ENCODE measurements at places on chromosomes 4 and X.

DNA sequence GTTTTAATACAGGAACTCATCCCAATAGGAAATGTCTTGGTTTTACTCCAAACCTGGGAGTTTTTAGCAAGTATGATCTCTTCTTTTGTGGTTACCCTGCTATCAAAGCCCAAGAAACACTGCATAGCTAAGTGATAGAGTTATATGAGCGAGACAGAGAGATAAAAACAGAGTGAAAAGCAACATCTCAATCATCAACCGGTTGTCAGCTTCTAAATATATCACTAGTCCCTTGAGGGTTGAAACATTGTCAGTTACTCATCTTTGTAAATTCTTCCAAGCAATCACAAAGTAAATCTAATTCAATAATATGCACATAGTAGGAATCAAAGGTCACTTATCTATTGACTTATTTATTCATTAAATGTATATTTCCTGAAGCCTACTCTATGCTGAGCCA is 483.9 kb downstream of the IDS start:
- DNase-seq = no peak

- DNase-seq = peak; percentile 57
Measured at GRCh38 chrX:110944751-110945675, 149.4 kb upstream of the CHRDL1 start.

GRCh38 chr4:115090483-115091075 is 22.8 kb downstream of the NDST4 start:
- peak; percentile 68 for DNase-seq

DNA sequence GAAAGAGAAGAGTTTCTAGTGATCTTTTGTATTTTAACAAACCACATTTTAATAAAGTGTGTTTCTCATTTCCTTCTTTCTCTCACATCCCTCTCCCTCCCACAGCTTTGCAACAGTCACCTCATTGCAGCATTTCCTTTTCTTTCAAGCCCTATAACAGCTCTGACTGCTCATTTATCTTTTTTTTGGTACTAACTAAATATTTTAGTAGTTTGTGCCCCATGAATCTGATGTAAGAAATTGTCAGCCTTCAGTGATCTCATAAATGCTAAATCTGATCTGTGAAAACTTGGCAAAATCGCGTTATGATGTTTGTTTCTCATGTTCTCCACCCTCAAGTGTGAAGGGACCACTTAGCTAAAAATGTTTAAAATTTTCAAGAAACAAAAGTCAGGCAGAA is 258.5 kb upstream of the SLIT2 start:
- no peak for DNase-seq

DNA sequence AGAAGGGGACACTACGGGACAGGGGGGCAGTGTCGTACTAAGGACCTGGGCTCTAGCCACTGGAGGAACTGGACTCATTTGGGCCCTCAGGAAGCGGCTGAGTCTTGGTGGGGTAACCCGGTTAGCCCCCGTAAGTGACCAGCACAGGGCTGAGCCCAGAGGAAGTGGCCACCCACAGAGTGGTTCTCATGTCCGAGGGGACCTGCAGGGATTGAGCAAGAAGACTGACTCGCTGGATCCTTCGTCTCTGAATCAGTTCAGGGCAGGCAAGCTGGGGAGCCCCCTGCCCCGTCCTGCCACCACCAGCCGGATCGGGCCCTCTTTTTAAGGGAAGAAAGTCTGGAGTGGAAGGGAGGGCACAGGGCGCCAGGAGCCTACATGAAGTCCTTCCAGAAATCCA is 719 bp upstream of the BGN start:
- DNase-seq = no peak

GRCh38 chrX:151815398-151815797 is 80.9 kb downstream of the CNGA2 start:
- no peak for DNase-seq

DNA sequence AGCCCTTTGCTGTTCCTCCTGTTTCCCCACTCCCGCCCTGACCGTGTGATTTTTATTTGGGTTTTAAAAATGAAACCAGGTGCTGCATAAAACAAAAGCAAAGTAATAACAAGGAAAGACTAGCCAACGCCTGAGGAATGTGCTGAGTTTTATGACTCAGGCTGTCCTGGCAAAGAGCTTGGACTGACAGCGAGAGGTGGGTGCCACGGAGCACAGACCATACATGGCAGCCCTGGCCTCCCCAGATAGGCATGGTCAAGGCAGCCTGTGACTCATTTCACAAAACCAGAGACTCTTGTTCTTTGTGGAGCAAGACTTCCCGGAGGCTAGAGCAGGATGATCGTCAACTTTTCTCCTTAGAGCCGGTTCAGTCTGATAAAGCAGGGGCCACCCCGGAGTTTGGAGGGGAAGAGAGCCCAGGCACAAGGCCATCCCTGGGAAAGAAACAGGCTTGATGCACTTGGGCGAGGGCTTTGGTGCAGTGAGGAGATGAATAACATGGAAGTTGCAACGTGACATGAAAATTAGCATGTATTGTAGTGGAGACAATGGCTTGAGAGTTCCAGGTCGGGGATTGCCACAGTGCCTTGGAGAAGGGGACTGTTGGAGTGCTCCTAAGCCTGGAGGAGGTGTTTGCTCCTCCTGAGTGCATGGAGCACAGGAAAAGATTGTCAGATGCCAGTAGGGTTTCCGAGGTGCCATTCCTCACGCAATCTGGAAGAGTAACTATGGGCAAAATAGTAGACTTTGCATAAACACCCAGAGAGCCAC is 54.8 kb downstream of the C4orf51 start:
- DNase-seq = no peak

GRCh38 chr4:170978990-170979389 is 834.2 kb upstream of the GALNTL6 start:
- DNase-seq = no peak

DNA sequence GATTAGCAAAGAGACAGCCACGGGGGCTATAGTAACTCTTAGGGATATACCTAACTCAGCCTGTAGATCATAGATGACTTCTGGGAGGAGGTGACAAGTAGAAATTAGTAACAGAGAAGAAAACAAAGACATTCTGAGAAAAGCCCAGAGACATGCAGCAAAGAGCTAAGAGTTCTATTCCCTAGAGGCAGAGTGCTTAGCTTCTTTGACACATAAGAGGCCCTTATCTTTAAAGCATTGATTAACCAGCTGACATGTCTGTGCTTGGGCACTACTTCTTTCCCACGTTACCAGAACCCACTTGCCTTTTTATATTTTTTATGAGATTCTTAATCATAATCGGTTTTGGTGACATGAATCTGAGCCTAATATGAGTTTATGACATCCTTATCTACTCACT is 179.5 kb downstream of the GABRB1 start:
- no peak for DNase-seq

GRCh38 chr4:173362666-173363065 is 8.1 kb upstream of the SAP30 start:
- DNase-seq = peak; percentile 75

GRCh38 chr4:8114456-8115202 is 44.0 kb downstream of the ABLIM2 start:
- DNase-seq = no peak

DNA sequence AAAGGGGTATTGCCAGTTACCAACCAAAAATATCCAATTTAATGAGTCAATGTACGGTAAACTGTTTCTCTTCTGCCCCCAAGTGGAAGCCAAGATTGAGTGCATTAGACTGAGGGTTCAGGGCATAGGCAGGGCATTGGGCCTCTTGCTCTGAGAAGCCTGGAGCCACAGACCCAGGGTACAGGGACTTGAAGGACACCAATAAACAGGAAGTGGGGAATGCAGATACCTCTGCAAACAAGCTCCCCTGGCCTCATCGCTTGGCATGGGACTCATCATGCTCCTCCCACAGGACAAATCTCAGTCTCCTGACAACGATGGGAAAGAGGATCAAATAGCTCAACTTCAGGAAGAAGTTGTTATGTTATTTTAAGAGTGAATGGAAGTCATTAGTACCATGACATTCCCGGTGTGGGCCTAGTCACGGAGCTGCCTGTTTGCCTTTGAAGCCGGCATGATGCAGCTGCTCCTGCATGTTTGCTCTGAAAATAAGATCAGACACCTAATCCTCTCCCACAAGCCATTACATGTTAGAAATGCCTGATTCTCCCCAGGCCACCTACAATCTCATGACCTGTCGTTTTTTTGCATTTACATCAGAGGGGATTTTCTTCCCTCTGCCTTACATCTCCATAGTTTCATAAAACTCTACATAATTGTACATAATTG is 224.2 kb downstream of the RCHY1 start:
- peak; percentile 90 for DNase-seq

GRCh38 chr4:183540410-183541009 is 35.7 kb downstream of the ING2 start:
- DNase-seq = no peak

GRCh38 chrX:389021-389441 is 2.3 kb upstream of the PPP2R3B start:
- no peak for DNase-seq

GRCh38 chr4:48909697-48910096 is 3.1 kb upstream of the OCIAD2 start:
- DNase-seq = no peak

- peak; percentile 64 for DNase-seq
Measured at GRCh38 chr4:140861359-140862176, 105.4 kb upstream of the TBC1D9 start.

DNA sequence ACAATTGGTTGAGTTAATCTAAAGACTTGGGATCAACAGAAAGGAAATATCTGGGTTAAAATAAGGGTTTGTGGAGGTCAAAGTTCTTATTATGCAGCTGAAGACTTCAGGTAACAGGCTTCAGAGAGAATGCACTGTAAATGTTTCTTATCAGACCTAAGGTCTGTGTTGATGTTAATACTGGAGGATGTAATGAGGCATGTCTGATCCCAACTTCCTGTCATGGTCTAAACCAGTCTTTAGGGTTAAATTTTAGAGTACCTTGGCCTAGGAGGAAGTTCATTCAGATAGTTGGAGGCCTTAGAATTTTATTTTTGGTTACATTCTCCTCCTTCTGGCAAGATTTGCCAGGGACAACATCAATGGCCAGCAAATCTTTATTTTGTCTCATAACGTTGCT is 72.1 kb upstream of the GC start:
- no peak for DNase-seq

DNA sequence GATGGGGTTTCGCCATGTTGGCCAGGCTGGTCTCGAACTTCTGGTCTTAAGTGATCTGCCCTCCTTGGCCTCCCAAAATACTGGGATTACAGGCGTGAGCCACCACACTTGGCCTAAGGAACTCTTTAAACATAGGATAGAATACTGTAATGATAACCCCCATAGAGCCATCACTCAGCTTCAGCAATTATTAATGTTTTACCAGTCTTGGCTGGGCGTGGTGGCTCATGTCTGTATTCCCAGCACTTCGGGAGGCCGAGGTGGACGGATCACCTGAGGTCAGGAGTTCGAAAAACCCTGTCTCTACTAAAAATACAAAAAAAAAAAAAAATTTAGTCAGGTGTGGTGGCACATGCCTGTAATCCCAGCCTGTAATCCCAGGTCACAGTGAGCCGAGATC is 15.1 kb downstream of the EIF2S3 start:
- DNase-seq = no peak

DNA sequence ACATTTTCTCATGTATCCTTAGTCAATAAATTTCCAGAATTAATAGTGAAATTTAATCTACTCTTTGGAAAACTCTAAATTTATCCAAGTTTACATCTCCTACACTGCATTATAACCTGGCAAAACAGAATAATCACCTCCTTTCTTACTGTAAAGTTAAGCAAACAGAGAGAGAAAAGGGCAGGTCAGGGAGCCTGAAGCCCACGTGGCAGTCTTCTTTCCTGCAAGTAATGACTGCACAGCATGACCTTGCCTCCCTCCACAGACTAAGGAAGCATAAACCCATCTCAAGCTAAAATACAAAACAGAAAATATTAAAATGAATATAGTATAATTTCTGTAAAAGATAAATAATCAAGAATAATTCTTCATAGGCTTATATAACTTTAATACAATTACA is 1153.0 kb downstream of the C4orf33 start:
- no peak for DNase-seq

GRCh38 chr4:186010821-186011220 is 58.1 kb upstream of the TLR3 start:
- no peak for DNase-seq

DNA sequence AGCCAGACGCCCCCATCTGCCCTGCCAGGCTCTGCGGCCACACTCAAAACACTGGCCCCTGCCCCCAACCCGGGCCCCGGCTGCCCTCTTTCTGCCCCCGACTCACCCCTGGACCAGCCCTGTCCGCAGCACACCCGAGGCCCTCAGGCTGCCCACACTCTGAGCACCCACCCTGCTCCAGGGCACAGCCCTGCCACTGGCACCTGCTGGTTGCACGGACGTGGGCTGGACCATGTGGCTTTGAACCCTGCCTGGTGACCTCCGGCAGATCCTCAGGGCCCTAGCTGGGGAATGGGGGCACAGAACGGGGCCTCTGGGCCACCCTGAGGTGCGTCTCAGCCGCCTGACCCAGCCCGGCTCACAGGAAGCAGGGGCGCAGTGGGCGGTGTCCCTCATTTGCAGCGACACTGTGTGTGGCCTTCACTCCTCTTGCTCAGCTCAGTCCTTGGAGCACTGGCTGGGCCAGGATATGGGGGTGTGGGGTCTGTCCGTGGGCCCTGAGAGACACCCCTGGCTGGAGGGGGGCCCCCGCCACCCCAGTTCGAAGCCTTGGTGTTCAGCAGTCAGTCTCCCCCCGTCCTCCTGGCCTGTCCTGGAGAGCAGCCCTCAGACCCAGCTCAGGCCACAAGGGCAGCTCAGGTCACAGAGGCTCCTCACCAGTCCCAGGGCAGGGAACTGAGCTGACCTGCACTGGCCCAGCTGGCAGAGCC is 73.2 kb downstream of the FAM53A start:
- no peak for DNase-seq

- no peak for DNase-seq
Measured at GRCh38 chrX:36650622-36651021, 357.5 kb upstream of the FAM47C start.

DNA sequence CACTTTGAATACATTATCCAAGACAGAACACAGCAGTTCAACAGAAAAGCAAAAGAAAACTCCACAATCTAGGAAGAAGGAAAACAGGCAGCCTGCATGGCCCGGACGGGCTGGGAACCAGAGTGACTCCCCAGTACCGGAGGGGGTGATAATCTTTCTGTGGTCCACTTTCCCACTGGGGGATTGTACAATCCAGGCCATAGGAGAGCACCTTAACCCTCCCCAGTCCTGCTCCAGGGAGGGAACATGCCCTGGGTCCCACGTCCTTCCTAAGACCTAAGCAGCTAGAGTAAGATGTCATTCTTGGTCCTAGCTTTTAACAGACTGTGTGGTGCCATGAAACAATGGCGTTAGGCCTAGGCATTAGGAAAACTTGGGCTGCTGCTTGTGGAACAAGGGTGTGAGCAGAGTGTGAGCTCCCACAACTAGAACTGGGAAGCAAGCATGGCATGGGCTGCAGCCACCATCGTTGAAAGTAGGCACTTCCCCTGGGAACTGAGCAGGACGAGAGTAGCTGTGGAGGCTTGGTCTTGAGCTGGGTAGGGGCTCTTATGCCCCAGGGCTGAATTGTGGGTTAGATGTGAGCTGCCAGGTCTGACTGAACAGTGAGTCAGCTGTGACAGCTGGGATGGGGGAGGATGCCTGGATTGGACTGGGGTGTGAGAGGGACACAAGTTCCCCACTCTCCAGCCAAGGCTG is 42.4 kb downstream of the NAT8L start:
- no peak for DNase-seq

Data from NCI-H1105 treated with DMSO at 0.1 percent for 48 hours (cell line).